Activated CD4-positive, alpha-beta T cell treated with anti-CD3 and anti-CD28 coated beads, Interleukin-10, Interleukin-2, amounts not matched to agents 100 ng/mL and 50 ng/mL, durations not matched to agents 16 hours and 8 hours (primary cell): ENCODE measurements at places on chromosomes 7 and 10.
A peak's percentile ranks its signal among the peaks of the same experiment; 100 is the strongest.

DNA sequence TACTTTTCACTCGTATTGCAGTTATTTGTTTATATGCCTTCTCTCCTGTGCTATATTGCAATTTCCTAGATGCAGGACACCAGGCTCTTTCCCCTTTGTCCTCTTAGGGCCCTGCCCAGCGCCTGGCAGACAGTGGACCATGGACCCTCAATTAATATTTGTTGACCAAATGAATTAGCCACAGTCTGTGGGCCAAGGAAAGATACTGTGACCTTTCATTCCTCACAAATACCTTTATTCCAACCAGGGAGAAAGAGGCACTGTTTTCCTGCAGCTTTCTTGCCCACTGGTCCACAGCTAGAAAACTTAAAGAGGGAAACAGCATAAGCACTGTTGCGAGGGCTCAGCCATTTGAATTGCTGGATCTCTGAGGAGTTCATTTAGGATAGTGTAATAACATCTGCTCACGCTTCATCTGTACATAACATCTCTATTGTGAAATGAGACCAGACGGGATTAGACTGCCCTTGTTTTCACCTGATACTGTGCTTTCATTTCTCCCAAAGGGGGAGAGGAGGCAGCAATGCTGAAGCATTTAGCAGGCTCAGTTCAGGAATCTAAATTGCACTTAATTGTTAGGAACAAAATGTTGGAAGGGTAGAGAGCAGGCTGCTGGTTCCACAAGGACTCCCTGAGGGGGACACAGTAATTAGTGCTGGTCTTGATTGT lies 46.7 kb downstream of the TNS3 start:
- DNase-seq, result no peak

- DNase-seq, result no peak
Observed at GRCh38 chr10:34319197-34319846, 495.8 kb downstream of the PARD3 start.

DNA sequence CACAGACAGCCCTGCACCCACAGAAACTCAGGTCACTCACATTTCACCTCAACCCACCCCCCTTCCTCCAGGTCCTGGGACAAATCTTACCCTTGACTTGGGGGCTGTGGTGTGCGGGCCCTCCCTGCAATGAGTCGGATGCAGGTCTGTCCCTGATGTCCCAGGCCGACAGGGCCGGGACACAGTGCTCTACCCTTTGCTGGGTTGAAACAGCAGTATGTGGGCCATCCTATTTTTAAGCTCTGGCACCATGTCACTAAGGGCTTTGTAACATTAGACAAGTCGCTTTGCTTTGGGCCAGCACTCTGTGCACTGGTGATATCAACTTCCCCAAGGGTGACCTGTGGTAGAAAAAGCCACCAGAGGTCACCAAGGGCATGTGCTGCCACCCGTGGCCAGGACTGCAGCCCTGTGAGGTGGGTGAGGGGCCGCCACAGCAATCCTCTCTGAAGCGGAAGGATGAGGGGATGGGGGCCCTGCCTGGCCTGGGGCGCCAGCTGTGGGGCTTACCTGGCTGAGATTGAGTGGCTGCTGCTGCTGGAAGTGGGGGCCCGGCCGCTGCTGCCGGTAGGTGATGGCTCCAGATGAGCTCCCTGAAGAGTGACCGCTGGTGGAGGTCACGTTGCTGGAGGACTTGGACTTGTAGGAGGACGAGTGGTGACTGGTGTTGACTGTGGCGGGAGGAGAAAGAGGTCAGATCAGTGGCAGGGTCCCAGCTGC lies 51.3 kb downstream of the CLEC2L start:
- DNase-seq, result no peak

GRCh38 chr10:90192825-90193224 lies 491.4 kb downstream of the KIF20B start:
- DNase-seq, result no peak

GRCh38 chr7:108838198-108838597 lies 268.5 kb downstream of the DNAJB9 start:
- DNase-seq, result no peak

DNA sequence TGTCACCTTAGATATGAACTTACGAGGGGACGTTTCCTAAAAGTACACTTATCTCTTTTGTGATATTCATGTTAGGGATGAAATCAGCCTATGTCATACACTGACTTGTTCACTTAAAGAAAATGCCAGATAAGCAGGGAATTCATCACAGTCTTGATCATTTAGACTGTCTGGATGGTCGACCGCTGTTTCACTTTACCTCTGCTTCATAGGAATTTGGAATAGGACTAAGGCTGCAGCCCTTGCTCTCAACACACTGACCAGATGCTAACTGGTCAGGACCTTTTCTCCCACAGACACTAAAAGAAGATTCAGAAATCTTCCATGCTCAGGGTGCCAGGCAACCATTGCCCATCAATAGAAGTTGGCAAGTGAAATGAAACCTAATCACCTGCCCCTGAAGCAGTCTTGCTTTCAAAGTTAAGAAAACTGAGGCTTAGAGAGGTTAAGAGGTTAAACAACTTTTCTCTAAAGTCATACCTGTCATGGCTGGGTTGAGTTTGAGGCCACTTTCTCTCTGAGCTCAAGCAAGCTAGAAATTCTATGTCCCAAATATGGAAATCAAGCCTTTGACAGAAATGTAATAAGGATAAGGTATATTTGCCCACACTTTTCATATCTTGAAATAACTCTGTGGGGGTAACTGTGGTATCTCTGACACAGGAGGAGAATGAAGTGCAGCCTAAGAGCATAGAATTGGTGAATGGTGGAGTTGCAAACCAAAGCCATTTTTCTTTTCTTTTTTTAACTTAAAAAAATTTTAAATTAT lies 77.1 kb downstream of the MAP3K8 start:
- no peak for DNase-seq

DNA sequence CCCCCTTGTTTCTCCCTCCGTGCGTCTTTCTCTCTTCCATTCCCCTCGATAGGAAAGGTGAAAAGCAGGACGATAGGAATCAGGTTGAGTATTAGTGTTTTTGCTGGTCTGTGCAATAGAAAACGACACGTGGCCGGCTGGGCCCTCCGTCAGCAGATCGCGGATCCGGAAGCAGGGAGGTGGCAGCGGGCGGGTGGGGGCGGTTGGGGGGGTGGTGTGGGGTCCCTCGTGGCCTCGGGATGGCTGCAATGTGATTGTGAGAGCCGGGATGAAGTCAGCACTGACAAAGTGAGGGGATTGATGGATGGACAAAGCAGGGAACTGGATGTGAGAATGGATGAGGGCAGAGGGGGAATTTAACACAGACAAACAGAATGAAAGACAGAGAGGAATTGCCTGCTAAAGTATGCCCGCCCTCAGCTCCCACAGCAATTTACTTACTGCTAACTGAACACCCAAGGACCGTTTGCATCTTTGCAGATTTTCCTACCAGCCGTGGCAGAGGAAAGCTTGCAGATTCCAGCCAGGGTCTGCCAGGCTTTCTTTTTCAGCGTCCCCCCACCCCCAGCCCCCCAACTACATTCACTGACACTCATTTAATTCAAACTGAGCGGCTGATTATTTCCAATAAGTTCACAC lies 280.9 kb downstream of the LRMDA start:
- DNase-seq, result no peak

DNA sequence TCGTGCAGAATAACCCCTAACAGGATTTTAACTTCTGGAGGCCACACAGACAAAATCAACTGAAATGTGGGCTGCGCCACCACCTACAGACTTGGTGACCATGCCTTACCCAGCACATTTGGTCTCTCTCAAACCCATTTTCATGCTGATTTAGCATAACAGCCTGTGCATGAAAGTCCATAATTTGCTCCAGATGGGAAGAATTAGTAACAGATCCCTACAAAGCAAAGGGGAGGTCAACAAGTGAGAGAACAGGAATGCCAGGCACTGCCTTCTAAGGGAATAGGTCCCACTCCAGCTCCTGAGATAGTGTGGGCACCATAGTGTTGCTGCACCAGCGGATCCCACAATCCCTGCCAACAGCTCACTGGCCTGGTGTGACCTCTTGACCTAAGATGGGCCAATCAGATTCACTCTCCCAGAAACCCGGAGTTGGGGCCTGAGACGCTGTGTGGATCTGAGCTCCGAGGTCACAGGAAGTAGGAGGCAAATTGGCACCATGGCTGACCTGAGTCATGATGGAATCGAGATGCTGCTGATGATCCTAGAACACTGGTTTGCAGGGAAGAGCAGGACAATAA lies 32.4 kb downstream of the SLIT1 start:
- no peak for DNase-seq

DNA sequence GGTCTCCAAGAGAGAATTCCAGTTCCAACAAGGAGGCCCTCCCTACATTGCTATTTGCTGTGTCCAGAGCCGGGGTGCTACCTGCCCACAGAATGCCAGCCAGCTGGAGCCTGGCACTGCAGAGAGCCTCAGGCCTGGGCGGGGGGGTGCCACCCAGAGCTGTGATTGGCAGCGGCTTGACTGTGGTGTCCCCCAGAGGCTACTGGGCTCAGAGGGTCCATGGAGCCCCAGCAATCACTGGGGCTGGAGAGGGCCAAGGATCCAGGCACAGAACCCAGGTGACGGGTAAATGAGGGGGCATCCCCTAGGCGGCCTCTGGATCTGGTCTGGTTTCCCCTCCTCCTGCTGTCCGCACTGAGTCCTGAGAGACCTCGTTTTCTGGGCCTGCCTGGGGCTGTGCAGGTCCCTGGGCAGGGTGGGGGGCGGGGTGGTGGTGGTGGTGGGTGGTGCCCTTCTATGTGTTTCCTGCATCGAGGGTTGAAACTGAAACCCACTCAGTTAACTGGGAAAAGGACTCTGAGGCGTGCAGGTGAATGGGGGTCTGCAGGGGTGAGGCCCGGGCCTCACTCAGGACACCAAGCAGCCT lies 12.6 kb downstream of the DPYSL4 start:
- no peak for DNase-seq

GRCh38 chr7:42070068-42070467 lies 166.9 kb downstream of the GLI3 start:
- no peak for DNase-seq

DNA sequence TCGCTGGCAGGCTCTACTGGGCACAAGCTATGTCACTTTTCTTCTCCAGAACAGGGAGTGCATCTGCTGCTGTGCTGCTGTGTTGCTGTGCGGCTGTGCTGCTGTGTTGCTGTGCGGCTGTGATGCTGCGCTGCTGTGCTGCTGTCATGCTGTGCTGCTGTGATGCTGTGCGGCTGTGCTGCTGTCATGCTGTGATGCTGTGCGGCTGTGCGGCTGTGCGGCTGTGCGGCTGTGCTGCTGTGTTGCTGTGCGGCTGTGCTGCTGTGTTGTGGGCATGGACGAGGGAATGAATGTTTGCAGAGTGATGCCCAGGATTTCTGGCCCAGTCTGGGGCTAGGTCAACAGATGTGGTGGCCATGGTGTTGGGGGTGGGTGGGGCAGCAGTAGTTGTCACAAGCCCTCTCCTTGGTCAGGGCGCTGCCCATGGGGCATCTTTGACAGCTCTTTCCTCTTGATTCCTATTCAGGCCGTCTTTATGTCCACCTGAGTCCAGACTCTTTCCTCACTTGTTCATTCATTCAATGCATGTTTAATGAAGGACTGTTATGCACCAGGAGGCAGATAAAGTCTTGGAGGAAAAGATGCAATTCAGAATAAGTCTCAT lies 55.6 kb downstream of the C10orf120 start:
- no peak for DNase-seq

GRCh38 chr7:124397134-124397533 lies 364.3 kb upstream of the TMEM229A start:
- DNase-seq, result no peak

DNA sequence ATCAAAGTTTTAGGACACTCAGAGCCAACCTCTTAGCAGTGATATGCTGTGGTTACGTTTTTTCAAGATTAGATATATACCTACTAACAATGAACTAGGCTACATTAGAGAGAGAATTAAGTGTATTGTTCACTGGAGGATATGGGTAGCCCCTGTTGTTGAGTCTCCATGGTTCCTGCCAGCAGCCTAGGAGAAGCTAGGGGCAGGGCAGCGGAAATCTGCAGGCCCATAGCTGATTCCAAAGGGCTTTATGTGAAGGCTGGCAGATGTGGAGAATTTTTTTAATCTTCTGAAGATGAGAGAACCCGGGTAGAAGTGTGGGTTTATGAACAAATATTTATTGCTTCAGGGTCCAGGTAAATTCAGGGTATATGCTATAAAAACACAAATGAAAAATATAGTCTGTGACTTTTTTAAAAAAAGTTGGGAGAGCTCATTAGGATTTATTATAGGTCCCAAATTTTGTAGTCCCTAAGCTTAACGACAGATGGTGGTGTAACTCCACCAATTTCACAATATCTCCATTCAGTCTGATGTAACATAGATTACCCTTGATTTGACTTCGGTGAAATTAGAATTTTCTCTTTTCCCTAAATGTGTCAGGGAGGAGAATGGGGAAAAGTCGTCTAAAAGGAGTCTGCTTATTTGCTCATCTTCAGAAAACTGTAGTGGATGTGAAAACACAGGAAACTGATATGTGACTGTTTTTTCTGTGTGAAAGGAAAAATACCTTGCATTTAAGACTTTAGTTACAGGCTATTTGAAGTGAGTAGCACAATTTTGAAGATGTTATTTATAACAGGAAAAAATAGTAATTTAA lies 163.0 kb upstream of the PPP1R3A start:
- DNase-seq, result peak; percentile 50

DNA sequence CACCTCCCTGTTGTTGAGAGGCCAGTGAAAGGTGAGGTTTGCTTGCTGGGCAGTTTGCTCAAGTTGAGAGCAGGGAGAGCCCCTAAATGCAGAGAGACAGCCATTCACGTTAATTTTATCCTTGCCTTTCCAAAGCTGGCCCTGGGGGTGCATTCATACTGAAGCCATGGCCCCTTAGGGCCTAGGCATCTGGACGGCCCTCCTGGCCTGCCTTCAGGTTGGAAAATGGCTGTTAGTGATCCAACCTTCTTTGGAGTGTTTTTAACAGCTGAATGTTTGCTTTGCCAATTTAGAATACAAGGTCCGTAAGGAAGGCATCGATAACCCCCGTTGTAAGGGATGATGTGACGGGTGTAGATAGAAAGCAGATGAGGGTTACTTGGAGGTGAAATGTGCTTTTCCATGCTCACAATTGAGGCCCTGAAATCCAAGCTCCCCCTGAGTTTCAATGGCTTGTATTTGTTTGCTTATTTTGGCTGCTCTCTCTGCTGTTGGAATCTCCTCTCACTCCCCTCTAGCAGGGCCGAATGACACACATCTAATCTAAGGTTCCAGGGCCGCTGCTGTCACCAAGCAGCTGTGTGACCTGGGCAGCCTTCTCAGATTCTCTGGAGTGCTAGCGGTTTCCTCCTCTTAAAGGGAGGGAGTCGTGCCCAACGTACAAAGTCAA lies 171.6 kb upstream of the MKI67 start:
- no peak for DNase-seq
